T-cell (primary cell): ENCODE measurements at places on chromosomes 12 and 14.

- no peak for DNase-seq
Measured at GRCh38 chr12:6752167-6752920, 597 bp downstream of the MLF2 start.

DNA sequence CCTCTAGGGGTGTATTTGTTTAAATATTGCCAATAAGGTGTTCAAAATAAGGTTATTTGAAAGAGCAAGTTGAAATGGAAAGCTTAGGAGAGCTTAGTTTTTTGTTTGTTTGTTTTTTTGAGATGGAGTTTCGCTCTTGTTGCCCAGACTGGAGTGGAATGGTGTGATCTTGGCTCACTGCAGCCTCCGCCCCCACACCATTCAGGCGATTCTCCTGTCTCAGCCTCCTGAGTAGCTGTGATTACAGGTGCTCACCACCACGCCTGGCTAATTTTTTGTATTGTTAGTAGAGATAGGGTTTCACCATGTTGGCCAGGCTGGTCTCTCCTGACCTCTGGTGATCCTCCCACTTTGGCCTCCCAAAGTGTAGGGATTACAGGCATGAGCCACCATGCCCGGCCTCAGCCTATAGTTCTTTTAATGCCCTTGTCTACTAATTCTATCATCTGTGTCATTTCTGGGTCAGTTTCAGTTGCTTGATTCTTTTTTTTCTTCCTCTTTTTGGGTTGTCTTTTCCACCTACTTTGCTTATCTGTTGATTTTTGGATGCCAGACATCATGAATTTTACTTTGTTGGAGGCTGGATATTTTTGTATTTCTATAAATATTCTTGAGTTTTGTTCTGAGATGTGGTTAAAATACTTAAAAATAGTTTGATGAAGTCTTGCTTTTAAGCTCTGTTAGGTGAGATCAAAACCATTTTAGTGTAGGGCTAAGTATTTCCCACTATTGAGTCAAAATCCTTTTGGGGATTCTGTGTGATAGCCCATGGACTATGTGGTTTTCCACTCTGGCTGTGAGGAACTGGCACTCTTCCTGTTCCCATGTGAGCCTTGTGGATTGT is 18.7 kb downstream of the RCOR1 start:
- DNase-seq: no peak

DNA sequence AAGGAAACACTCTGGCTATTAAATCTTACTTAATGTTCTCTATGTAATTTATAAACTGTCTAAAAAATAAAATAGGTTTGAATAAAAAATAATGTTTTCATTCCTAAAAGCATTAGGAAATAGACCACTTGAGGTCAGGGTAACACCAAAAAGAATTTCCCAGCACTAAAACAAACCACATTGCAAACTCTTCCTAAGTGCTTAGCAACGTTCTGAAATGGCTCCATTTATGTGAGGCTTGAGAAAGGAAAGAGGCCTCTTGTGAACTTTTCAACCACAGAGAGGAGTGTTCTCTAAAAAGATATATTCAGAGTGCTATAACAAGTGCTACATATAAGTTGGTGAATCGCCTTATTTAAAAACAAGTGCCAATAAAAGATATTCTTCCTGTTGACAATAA is 42.7 kb downstream of the ALX1 start:
- no peak for DNase-seq

DNA sequence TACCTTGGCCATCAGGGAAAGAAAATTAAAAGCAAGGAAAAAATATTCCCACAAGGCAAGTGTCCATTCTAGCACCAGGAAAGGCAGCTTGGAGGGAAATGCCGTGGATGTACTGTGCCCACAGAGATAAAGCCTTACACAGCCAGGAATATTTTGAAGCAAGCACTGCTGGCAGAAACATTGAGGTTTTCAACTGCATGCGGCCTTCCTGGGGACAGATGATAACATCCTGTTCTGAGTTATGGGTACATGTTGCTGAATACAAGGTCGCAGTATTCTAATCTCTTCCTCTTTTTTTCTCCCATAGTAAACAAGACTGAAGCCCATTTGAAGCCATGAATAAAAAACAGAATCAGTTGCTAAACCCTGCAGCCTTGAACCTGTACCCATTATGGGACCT is 197.1 kb downstream of the BTG1 start:
- no peak for DNase-seq

DNA sequence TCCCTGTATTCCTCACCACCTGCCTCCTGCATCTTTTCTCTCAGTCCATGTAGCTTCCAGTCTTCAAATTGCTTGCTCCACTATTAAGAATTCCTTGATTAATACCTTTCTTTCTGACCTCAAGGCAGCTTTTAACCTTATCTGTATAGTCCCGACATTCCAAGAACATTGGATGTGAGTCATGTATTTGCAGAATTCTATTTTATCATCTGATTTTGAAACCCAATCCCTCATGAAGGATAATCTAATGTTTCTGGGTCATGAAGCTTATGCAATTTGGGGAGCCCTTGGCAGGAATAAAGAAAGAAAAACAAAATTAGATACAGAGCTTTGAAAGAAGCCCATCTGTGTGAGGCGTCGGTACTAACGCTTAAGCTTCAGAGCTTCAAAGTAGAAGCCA is 63.4 kb upstream of the CCND2 start:
- no peak for DNase-seq

- DNase-seq: no peak
Measured at GRCh38 chr12:27255806-27256205, 11.7 kb downstream of the STK38L start.

DNA sequence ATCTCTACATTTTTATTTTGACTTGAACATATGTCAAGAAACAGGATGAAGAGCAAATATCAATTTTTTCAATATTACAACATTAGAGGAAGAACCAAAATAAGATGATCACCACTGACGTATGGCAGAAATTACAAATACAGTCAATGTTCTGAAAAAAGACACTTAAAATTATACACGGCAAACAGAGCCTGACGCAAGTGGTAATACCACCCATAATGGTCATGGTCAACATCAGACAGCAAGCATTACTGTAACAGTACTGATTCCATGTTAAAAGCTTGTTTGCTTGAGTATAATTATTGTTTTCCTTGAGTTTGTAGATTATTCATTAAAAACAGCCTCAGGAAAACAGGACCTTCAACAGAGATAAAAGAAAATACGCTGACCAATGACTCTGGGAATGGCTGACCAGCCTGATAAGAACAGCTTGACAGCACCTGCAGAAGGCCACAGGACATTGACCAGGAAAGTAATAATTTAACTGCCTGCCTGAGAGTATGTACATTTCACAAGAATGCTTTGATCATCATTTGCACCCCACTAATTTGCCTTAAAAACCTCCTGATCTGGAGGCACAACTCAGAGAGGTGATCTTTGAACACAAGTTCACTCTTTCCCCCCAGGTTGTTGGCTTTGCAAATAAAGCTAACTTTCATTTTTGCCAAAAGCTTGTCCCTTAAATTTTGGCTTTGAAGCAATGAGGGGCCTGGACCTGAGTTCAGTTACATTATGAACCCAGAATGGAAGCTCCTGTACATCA is 187.3 kb downstream of the IPO8 start:
- no peak for DNase-seq

DNA sequence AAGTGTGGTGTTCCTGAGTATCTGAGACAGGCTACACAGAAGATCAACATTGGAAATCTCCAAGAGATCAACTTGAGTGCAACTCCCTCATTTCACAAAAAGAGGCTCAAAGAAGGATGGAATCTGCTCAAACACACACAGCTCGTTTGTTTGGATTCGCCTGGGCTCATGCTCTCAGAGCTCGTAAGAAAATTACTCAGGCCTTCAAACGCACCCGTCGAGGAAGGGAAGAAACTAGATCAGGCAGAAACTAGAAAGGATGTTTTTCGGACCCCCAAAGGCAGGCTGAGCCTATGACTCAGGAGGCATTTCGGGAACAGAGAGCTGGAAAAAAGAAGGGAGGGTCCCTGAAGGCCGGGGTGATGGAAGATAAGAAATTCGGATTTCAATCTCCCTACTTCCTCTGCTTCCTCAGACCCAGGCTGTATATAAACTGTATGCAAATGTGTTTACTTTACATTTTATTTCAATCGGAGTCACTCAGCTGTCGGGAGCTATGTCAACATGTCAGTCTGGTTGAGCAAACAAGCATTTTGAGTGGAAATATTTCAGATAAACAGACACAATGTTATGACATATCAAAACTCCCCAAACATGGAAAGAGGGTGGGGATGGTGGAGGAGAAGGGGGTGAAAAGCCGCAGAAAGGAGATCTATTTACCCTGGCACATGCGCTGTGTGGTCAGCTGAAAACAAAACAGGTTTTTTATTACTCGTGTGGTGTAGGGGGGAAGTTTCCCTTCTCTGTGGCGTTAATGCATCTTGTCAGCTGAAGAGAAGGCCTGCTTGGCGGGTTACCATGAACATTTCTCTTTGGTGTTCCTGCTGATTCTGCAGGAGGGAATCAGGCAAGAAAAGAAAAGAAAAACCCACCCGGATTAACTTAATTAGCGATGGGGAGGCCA is 129.1 kb upstream of the TBX3 start:
- no peak for DNase-seq

GRCh38 chr14:75109877-75110276 is 17.0 kb downstream of the NEK9 start:
- DNase-seq: no peak

- no peak for DNase-seq
Measured at GRCh38 chr14:50403419-50403818, 6.7 kb upstream of the CDKL1 start.

GRCh38 chr12:79662046-79662811 is 28.5 kb downstream of the PAWR start:
- no peak for DNase-seq

DNA sequence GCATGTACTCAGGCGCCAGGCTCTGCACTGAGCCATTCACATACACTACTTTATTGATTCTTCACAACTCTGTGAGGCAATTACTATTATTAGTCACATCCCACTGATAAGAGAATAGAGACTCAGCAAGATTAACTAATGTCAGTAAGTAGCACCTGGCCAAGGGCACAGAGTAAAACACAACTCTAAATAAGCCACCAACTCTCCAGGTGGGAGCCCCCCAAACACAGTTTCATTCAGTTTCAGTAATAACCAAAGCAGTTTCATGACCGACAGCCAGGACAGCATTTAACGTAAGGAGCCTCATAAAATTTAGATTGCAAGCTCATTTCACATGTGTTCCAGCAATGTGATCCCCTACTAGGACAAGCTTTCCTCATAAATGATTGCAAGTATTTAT is 323.1 kb upstream of the CCDC196 start:
- DNase-seq: no peak

- DNase-seq: peak; percentile 44
Measured at GRCh38 chr12:52151837-52152783, 39.7 kb downstream of the KRT80 start.

GRCh38 chr12:12024911-12025682 is 45.6 kb upstream of the BCL2L14 start:
- DNase-seq: no peak

DNA sequence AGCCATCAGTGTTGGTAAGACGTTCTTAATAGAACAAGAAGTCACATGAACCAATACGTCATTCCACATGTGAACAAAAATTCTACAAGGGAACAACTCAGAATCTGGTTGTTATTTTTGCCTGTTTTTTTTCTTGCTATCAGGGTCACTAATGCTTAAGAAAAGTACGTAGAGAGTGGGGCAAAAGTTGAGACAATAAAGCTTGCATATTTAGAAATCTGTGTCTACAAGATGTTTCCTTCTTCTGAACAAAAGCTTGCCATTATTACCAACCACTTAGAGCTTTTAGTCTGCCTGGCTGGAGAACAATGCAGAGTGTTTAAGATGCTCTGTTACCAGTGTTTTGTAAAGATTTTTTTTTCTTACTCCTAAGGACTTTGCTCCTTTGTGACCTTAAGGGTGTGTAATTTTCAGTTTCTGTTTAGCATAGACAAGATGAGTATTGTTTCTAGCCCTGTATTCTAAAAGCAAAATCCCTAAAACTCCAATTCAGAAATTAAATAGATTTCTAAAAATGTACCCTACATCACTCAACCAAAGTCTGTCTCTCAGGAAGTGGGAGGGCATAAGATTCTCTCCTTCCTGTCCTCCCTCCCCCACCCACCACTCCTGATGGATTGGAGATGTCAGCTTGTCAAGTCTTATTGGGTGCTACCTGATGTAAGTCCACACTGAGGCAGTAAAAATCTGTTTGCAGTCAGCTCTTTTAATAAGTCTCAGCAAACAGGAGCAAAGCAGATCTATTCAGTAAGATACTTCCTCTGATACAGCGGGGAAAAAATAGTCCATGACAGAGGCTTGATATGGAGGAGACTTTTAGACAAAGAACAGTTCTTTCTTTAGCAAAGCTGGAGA is 267.6 kb downstream of the GRIN2B start:
- no peak for DNase-seq

DNA sequence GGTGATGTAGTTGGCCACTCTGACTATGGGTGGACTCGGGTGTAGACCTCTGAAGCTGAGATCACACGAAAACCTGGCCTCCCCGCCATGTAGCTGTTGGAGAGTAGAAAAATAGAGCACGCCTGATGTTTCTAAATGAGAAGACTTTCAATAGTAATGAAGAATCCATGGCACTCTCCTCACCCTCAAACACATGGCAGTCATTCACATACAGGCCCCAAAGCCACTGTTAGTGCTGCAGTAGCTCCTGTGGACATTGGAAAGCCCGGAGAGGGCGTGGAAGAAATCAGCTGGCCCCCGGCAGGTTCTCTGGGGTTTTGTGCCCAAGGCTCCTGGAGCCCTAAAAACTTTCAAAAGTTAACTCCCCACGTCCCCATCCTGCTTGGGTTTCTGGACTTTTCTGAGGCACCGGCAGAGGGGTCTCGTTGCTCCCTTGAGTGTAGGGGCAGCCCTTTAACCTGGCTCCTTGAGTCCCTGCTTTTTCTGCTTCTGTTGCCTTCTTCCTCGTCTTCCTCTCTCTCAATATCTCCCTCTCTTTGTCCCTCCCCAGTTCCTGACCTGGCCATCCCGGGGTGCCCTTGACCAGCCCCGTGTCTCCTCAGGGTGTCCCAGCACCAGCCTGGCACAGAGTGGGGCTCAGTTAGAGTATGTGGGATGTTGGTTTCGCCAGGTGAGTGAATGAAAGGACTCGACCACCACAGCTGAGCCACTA is 8.3 kb downstream of the MEG3 start:
- DNase-seq: no peak

DNA sequence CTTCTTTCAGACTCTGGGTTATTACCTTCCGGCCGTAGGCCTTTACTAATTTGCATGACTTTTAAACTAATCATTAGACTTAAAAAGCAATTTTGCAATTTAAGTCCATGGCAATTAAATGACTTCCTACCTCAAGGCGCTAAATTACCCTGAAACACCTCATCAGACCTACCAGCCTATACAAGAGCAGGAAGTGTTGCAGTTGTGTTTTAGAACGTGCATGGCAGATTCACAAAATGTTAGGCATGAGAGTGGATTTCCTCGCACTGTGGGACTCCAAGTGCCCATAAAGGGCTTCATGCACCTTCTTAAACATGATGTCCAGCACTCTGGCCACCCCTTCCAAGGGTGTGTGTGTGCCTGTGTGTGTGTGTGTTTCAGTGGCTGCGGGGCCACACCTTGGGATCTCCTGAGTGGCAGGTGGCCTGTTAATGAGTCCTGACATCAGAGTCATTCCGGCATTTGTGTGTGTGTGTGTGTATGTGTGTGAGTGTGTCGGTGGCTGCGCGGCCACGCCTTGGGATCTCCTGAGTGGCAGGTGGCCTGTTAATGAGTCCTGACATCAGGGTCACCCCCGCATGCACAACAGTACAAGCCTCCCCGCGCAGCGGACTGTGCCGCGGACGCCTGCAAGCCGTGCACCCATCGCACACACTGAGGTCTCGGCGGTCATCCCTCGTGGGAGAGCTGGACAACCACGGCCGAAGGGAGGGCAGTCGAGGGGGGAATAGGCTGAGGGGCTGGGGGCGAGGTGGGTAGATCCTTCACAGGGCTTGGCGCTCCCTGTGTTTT is 900 bp downstream of the C2CD5 start:
- DNase-seq: peak; percentile 16
